Muscle of arm (tissue), 14 donors: ENCODE measurements at places on chromosomes 6 and 20. TPM values are rescaled to one million over a fixed set of nuclear protein-coding genes. Genes with fewer than 3 reads are reported as not detected.

- no peak for DNase-seq
Measured at GRCh38 chr20:2851086-2851485, 10.5 kb downstream of the VPS16 start.

DNA sequence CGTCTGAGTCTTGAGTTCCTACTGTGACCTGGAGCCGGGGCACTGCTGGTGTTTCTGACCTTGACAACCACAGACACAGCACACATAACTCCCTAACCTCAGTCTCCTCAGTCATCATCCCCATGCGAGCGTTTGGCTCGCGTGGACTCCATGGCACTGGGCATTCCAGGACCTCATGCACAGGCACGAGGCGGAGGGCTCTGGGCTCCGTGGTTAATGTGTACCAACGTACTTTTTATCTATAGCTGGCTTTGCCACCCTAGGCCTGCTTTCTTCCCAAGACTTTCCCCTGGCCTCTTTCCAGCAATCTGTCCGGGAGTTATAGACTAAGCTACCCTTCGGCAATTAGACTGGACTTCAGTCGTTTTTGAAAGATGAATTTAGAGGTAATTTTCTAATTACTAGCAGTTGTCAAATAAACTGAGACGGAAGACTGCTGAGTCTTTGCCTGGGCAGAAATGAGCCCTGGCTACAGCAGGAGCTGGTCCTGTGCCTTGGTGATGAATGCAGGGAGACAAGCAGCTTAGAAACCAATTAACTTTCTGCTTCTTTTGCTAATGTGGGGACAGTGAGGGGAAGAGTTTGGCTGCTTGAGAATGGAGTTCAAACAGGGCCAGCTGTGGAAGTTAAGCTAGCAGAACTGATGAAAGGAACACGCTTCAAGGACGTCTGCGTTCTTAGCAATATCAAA is 16.1 kb upstream of the CTCFL start:
- DNase-seq: no peak

DNA sequence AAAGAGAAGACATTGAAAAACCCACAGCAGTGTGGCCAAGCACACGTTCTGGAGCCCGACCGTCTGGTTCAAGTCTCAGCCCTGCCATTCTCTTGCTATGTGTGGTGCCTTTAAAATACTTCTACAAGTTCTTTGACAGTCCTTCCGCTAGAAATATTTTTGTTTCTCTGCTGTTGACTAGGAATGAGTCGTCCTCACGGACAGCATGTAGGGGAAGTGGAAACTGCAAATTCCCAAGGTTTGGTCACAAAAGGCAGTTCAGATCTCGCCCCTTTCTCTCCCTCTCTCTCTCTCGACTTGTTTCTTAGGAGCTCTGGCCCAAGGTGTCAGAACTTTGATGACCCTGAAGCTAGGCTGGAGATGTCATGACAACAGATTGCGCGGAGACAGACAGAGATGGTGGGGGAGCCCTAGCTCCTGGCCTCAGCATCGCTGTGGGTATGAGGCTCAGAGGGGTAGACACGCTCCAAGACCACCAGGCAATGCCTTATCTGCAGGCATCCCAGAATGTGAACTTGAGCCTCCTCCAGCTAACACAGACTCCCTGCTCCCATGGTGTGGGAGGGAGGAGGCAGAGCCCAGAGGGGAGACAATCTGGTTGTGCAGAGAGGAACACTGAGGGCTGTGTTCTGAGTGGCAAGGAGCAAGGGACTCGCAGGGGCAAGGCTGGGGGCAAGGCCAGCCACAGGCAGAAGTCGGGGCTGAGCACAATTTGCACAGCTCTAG is 368.9 kb upstream of the SULF2 start:
- DNase-seq: no peak

- DNase-seq: no peak
Measured at GRCh38 chr6:50927800-50928199, 109.1 kb downstream of the TFAP2B start.

GRCh38 chr6:162726947-162727321 is 632 bp downstream of the PRKN start:
- DNase-seq: peak; percentile 12

GRCh38 chr6:142784344-142784743 is 160.6 kb downstream of the HIVEP2 start:
- no peak for DNase-seq

DNA sequence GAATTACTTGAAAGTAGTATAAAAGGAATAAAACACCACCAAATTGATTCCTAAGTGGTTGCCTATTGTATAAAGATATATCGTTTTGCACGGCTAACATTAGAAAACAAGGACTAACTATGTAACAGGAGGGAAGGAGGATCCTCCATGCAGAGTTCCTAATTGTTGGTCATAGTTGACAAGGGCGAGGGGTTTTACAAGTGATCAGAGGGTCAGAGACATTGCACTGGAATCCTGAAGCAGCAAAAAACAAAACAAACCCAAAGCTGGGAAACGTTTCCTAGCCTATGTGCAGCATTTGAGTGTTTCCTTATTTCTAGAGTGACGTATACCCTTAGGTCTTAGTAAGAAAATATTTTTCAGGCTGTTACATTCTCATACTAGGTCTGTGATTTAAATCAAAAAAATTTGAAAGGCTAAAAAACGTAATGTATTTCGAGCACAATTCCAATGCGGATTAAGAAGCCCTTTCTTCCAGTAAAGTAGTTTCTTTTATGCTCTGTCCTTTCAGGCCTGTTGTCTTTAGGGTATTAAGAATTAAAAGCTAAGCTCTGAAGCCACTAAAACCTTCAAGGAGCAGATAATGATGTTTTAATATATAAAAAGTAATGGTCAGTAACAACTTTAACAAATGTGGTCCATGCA is 373.8 kb upstream of the MMS22L start:
- DNase-seq: no peak

DNA sequence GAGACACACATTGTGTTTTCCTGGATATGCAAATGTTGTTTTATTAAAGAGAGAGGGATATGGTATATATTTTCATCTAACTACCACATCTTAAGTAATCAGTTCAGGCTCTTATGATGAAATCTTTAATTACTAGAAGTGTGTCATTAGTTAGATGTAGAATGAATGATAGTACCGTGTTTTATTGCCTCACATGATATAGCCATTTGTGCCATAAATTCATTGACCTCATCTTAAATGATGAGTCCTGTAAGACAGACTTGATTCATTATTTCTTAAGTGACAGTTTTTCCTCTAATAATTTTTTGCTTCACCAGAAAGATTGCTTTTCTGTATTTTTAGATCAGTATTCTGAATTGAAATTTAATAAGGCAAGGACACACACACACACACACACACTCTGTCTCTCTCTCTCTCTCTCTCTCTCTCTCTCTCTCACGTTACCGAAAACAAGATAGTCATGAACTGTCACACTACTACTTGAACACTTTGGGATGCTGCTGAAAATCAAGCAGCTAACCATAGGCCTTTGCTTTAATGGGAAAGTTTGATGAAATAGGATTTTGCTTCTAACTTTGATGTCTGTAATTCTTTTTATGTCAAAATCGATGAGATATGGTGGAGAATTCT is 140.5 kb downstream of the SOBP start:
- DNase-seq: no peak

DNA sequence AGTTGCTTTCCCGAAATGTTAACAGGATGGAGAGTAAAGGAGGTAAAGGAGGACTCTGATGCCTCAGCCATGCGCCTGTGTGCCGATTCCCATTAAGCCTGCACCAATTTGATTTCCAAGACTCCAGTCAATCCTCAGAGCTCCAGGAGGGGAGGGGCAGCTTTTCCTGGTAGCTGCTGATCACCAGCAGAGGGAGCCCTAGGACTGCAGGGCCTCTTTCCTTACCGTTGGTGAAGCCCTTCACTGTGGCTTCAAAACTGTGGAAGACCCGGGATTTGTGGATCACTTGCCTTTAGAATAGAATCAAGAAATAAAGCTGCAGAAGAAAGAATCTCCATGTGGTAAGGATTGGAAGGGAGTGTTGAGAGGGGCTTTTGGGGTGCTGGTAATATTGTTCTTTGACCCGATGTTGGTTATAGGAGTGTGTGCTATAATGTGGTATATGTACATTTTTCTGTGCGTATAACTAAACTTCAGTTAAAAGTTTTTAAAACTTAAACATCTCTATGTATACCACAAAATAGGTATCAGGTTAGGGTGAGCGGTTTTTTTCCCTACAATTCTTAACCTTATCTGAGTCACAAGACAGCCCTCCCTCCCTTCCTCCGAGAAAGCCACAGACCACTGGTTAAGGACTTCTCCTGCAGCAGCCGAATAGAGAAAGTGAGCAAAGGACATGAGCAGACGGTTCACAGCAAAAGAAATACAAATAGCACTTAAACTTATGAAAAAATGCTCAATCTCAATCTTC is 6.9 kb upstream of the OSER1 start:
- DNase-seq: peak; percentile 31

DNA sequence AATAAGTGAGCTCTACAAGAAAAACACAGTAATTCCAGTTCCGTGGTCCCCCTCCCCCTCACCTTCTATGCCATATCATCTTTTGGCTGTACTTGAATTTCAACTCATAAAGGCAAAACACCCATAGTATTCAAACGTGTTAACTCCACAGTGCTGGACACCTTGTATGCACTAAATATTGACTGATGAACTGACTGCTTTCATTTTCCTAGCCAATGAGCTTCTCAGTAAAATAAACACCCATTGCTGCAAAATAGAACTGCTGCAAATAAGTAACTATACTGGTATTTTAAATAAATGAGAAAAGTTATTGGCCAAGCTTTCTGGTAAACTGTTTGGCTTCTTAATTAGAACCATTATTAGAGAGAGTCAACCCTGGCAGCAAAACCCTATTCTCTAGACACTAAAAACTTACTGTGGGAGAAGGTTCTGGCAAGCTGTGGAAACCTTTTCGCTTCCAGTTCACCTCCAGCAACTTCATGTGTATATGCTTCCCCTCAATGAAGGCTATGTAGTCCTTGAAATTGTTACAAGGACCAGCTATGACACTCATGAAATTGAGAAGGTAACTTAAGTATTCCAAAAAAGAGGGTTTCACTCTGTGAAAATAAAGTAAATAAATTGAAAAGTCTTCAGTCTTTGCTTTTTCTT is 86.0 kb downstream of the MBOAT1 start:
- no peak for DNase-seq

GRCh38 chr6:4078691-4079471 is at the start of gene FAM217A:
Gene FAM217A, minus strand, starts transcription at chr6:4079137. Its CDS starts 1,723 bp downstream, at chr6:4077414.
- no peak for DNase-seq

DNA sequence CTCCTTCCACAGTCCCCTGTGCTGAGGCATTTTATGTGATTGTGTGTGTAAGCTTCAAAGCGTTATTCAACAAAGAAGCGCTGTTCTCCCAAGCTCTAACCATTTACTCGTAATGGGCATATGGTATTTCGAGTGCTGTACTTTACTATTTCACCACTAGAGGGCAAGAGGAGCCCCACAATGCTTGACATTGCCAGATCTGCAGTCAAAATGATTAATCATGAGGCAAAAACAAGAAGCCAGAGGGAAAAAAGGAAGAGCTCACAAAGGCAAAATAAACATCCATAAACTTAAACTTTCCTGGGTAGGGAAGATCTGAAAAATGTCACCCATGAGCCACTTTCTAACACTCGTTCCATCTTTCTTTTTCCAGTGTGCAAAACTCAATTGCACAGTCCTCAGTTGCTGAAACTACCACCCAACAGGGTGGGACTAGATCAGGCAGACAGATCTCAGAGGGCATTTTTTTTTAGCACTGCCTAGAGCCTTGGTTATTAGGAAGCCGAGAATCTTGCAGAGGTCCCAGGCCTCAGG is 215.0 kb upstream of the PLCB4 start:
- DNase-seq: peak; percentile 81

- DNase-seq: no peak
Measured at GRCh38 chr20:17557675-17558006, 12.2 kb upstream of the DSTN start.

DNA sequence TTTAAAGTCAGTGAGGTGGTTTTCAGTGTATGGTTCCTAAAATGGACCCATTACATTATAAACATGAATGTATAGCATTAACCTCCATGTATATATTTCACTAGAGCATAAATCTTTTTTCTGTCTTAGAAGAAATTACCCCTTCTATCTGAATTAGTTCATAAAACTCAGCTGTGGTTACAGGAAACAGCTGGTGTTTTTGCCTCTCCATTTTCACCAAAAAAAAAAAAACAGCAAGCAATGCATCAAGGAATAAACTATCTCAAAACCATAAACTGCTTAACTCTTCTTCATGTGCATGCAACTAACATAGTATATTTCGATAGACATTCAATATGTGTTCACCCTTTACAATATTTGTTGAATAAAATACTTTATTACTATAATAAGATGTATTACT is 40.2 kb downstream of the MOXD1 start:
- no peak for DNase-seq

- no peak for DNase-seq
Measured at GRCh38 chr6:131631625-131632289, 3.7 kb upstream of the MED23 start.

- no peak for DNase-seq
Measured at GRCh38 chr6:158416883-158417759, 104.9 kb downstream of the TULP4 start.

DNA sequence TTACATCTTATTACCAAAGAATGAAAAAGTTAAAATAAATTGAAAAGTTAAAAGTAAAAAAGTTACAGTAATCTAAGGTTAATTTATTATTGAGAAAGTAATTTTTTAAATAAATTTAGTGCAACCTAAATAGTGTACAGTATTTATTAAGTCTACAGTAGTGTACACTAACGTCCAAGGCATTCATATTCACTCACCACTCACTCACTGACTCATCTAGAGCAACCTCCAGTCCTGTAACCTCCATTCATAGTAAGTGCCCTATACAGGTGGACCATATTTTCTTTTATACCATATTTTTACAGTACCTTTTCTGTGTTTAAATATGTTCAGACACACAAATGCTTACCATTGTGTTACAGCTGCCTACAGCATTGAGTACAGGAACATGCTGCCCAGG is 624.7 kb upstream of the NOX3 start:
- DNase-seq: no peak

Gene ZFP57
- polyA plus RNA-seq: 0.14 TPM

Gene CALHM4
- not detected for polyA plus RNA-seq

Gene FNDC11
- not detected for polyA plus RNA-seq

Gene RAET1E
- polyA plus RNA-seq: 2.1 TPM

Gene VSX1
- not detected for polyA plus RNA-seq

Gene PNLDC1
- polyA plus RNA-seq: not detected

Gene FAM184A
- polyA plus RNA-seq: 13.2 TPM

Gene TMEM217
- not detected for polyA plus RNA-seq

Gene MRAP2
- 29.4 TPM for polyA plus RNA-seq
